ENCODE measurements at places on chromosomes 7 and 10. TPM values are rescaled to one million over a fixed set of nuclear protein-coding genes. Genes with fewer than 3 reads are reported as not detected.

DNA sequence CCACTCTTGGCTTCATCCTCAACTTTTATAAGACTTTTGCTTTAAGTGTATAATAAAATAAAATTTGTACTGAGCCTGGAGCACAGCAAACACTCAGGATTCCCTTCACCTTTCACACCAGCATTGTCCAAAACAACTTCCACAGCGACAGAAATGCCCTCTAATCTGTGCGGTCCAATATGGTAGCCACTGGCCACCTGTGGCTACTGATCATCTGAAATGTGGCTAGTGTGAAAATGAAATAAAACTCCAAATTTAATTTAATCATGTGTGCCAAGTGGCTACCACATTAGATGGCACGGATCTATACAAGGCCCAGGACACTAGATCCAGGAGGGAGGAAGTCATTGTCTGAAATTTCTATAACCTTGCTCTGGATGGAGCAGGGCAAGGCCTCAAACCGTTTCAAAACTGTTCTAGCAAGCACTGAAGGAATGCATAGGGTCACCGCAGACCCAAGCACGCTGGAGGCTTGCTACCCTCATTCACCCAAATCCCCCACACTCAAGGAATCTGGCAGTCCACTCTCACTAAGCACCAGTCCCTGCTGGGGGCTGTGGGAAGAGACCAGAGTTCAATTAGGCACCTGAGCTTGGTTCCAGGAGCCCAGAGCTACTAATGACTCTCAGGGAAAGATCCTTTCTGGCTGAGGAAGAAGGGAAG lies 6.3 kb upstream of the MYO1G start:
- DNase-seq: no peak
- H3K4me1 ChIP-seq: peaks cover 25% of the 10 kb centered on the region

Gene SPDYE16
- total RNA-seq: 0.22 TPM

GRCh38 chr7:28629216-28629842 lies 217.0 kb downstream of the CREB5 start:
- H3K4me1 ChIP-seq: peaks cover 41% of the 10 kb centered on the region
- peaks cover 2% of the 10 kb centered on the region for H3K36me3 ChIP-seq
- H3K27me3 ChIP-seq: no peaks in the 10 kb centered on the region

DNA sequence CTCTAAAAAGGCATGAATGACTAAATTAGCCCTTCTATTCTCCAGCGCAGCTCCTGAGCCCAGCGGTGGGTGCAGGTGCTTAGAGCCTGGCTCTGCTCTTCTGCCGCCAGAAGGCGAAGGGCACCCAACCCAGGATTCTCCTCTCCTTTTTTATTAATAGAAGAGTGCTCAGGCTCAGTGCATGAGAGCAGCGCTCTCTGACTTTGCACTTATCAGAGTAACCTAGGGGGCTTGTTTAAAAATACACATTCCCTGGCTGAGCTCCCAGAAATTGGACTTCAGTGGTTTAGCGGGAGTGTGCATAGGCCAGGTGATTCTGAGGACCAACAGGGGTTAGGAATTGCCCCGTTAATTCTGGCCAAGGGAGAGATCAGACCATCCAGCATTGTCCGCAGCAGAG lies 1.7 kb upstream of the PFKP start:
- no peak overlapping the region for H3K4me3 ChIP-seq
- H3K4me1 ChIP-seq: peaks cover 19% of the 10 kb centered on the region
- no peaks in the 10 kb centered on the region for H3K36me3 ChIP-seq
- no peak overlapping the region for H3K27ac ChIP-seq

Gene NXPH1
- not detected for total RNA-seq

DNA sequence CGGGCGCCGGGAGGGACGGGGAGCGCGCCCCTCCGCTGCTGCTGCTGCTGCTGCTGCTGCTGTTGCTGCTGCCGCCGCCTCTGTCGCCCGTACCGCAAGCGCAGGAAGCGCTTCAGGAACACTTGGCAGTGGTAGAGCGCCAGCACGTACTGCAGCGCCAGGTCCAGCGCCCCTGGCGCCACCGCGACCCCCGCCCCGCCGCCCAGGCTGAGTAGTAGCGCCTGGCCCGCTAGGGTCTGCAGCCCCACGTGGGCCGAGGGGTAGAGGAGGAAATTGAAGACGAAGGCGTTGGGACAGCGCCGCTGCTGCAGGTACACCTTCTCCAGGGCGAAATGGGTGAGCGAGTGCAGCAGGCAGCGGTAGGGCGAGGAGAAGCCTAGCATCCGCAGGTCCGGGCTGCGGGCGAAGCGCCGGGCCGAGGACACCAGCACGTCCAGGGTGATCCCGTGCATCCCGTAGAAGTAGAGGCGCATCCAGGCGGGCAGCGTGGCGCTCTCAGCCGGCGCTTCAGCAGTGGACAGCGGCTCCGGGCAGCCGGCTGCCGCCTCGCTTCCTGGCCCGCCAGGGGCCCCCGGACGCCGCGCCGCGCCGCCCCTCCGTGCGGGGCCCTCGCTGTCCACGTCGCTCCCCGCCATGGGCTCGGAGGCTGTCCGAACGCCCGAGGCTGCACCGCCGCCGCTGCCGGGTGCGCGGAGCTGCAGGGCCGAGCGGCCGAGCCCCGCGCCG lies at the start of gene TMEM229A:
Gene TMEM229A, minus strand, starts transcription at position 699 of the 726 bp plus-strand sequence. Its CDS starts 64 bp downstream, at position 635.
- peak within 1 kb of the TSS; percentile 38 for H3K4me3 ChIP-seq
- H3K36me3 ChIP-seq: no peaks in the 10 kb centered on the region
- H3K27ac ChIP-seq: no peak within 1 kb of the TSS
- peaks cover 15% of the 10 kb centered on the region for H3K4me1 ChIP-seq
- peaks cover 35% of the 10 kb centered on the region for H3K27me3 ChIP-seq

DNA sequence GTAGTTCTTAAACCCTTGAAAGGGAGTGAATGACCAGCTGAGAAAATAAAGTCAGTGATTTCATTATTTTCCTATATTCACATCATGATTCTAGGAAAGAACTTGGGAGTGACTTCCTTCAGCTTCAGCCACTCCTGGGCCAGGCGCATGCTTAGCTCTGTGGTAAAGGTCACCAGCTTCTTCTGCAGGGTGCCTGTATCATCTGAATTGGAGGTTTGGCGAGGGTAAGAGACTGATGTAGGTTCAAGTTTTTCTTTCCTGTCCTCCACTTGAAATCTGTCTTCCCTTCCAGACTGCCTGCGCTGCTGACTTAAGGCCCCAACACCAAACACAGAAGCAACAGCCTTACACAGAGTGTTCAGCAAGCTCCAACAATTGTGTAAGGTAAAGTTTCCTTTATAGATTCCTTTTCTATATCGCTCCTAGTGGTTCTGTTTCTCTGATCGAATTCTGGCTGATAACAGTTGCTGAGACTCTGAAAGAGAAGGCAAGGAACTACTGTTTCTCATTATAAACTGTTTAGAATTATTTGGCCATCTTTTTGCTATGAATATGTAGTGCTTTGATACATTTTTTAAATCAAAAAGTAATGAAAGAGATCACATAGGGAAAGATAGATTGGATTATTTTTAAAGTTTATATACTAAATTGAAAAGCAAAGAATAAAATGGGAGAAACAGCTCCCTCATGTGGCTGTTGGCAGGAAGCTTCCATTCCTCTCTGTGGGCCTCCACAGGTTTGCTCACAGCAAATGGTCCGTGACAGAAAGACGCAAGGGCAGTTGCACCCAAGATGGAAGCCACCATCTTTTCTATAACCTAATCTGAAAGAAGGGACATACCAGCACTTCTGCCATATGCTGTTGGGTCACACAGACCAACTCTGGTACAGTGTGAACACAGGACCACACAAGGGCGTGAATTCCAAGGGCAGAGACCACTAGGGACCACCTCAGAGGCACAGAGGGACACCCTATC lies 14.0 kb downstream of the GATAD1 start:
- no peak overlapping the region for H3K27ac ChIP-seq
- H3K4me1 ChIP-seq: no peaks in the 10 kb centered on the region
- H3K27me3 ChIP-seq: no peaks in the 10 kb centered on the region
- DNase-seq: peak; percentile 22
- no peak overlapping the region for H3K4me3 ChIP-seq

Gene OR2A1
- total RNA-seq: 0.13 TPM

DNA sequence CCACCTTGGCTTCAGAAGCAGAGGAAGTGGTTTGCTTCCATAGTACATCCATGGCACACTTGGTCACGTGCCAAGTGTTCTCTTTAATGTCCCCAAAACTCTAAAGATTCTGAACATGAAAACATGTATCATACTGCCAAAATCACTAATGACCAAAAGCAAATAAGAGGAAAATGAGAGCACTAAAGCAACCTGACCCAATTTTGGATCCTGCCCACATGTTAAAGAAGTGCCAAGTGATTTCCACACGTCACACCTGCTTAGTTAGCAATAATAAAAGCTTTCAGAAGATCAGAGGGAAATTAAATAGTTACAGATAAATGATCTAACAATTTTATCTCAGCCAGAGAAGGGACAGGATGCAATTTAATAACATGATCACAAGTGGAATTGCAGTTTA lies 1170.0 kb downstream of the XPNPEP1 start:
- H3K36me3 ChIP-seq: no peaks in the 10 kb centered on the region
- DNase-seq: no peak
- H3K27ac ChIP-seq: no peak overlapping the region
- no peaks in the 10 kb centered on the region for H3K4me1 ChIP-seq
- H3K4me3 ChIP-seq: no peak overlapping the region

Gene H2BK1
- total RNA-seq: not detected

DNA sequence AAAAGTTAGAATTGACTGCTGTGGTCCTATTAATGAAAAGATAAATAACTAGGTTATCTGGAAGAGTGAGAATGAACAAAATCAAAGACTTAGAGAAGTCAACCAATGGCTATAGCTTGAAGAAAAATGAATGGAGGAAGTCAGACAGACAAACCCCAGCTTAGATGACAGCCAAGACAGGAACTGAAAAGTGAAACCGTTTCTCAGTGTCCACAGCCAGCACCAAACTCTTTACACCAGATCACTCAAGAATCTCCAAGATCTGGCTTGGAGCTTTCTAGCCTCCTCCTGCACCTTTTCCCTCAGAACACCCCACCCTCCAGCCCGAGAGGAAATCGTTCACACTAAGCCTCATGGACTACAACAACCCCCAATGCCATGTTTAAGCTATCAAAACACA lies 167.0 kb downstream of the SFMBT2 start:
- no peaks in the 10 kb centered on the region for H3K27me3 ChIP-seq
- no peak overlapping the region for H3K27ac ChIP-seq
- peaks cover 2% of the 10 kb centered on the region for H3K4me1 ChIP-seq
- peaks cover 9% of the 10 kb centered on the region for H3K36me3 ChIP-seq

Gene GATA3
- total RNA-seq: 0.18 TPM

GRCh38 chr10:131587976-131588680 lies 276.6 kb upstream of the TCERG1L start:
- H3K27me3 ChIP-seq: no peaks in the 10 kb centered on the region
- H3K4me1 ChIP-seq: peaks cover 11% of the 10 kb centered on the region
- H3K4me3 ChIP-seq: no peak overlapping the region
- H3K36me3 ChIP-seq: no peaks in the 10 kb centered on the region

DNA sequence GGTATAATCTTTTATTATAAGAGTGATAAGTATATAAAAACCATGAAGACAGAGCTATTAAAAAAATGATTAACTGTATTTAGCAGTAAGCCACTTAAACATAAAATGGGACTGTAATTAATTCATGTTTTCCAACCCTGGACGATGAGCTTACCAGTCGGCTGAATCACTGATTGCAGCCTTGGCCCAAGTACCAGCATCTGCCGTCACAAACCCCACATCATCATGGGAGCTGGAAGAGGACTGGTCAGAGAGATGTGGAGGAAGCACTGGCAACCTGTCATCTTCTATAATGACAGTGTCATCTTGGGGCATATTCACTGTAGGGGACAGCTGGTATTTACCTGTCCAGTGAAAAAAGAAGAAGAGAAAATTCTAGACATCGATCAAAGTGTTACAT lies 473.6 kb downstream of the PARD3 start:
- H3K4me1 ChIP-seq: no peaks in the 10 kb centered on the region
- H3K4me3 ChIP-seq: no peak overlapping the region
- no peak for DNase-seq
- H3K36me3 ChIP-seq: peaks cover 2% of the 10 kb centered on the region
- no peak overlapping the region for H3K27ac ChIP-seq

DNA sequence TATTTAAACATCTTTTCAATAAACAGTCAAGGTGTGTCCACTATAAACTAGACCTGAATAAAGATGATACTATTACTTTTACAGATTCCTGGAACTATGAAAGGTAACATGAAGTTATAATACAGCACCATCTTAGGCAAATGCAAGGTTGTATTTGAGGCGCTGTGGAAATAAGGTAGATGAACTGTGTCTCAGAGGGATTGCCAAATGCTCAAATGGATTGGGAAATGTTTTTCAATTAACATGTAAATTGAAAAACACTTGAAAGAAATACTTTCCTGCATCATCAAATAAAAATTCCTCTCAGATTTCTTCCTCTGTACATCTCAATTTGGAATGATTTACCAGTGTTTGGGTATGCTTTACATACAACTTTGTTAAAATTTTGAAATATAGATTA lies 139.4 kb downstream of the DKK1 start:
- no peak overlapping the region for H3K4me3 ChIP-seq
- no peaks in the 10 kb centered on the region for H3K36me3 ChIP-seq
- no peak overlapping the region for H3K27ac ChIP-seq

Gene PHKG1
- total RNA-seq: 52.4 TPM

DNA sequence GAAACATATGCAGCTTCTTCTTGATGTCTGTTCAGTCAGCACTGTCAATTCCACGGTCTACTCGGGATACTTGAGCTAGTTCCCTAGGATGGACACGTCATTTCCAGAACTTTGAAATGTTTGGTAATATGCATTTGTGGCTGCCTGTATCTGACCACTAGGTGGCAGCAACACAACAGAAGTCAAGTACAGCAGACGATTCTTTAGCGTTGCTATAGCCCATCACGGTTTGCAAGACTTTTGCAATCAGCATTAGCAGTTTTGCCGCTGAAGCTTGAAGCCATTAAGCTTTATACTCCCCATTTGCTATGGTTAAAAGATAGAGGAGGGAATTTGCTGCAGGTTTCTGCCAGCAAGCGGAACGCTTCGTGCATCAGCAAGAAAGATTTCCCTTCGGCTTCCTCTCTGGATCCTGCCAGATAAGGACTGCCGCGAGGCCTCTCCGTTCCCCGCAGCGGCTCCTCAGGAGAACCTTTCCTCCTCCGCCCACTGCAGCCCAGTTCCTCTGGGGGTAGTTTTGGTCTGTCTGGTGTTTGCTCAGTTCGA lies 63.5 kb downstream of the ABCC2 start:
- no peaks in the 10 kb centered on the region for H3K36me3 ChIP-seq
- DNase-seq: peak; percentile 95
- peak overlapping the region; percentile 22 for H3K4me3 ChIP-seq
- peak overlapping the region; percentile 59 for H3K27ac ChIP-seq
- H3K4me1 ChIP-seq: peaks cover 20% of the 10 kb centered on the region

DNA sequence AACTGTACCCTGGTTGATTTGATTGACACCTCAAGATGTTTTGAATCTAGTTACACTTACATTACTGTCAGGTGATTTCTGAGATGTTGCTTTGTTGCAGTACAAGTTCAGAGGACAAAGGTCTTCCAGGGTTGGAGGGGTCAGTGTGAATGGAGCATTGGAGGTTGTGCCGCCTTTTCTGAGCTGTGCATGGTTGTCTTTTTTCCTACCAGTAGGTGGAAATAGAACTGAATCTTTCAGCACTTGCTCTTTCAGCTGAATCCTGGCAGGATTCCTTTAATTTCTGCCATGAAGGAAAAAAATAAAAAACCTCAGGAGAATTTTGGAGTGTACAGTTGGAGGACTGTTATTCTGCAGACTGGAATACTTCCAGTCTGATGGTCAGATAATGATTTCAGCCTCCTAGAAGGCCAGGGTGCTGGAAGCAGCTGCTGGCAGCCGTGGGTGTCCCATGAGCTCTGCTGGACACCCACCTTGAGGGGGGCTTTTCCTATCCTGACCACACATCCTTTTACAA lies 82.7 kb downstream of the PLCE1 start:
- no peaks in the 10 kb centered on the region for H3K27me3 ChIP-seq
- H3K27ac ChIP-seq: peak overlapping the region; percentile 24
- H3K4me1 ChIP-seq: peaks cover 20% of the 10 kb centered on the region
- peak; percentile 97 for DNase-seq

- H3K27me3 ChIP-seq: no peaks in the 10 kb centered on the region
- peak overlapping the region; percentile 30 for H3K27ac ChIP-seq
- no peaks in the 10 kb centered on the region for H3K36me3 ChIP-seq
- DNase-seq: peak; percentile 48
- H3K4me1 ChIP-seq: peaks cover 6% of the 10 kb centered on the region
Observed at GRCh38 chr10:77005871-77006270, 631.7 kb downstream of the KCNMA1 start.
